Stimulated activated naive CD8-positive, alpha-beta T cell treated with anti-CD3 and anti-CD28 coated beads, Interleukin-15, Interleukin-2, amounts not matched to agents 100 U/mL and 50 U/mL, for 24 hours (primary cell): ENCODE measurements at places on chromosomes 2 and 18.

GRCh38 chr18:65221736-65222135 is 529.1 kb upstream of the CDH7 start:
- no peak for DNase-seq

- no peak for DNase-seq
Observed at GRCh38 chr18:61679836-61680235, 213.0 kb downstream of the RNF152 start.

- no peak for DNase-seq
Observed at GRCh38 chr18:40056079-40056692, 1898.8 kb upstream of the PIK3C3 start.

DNA sequence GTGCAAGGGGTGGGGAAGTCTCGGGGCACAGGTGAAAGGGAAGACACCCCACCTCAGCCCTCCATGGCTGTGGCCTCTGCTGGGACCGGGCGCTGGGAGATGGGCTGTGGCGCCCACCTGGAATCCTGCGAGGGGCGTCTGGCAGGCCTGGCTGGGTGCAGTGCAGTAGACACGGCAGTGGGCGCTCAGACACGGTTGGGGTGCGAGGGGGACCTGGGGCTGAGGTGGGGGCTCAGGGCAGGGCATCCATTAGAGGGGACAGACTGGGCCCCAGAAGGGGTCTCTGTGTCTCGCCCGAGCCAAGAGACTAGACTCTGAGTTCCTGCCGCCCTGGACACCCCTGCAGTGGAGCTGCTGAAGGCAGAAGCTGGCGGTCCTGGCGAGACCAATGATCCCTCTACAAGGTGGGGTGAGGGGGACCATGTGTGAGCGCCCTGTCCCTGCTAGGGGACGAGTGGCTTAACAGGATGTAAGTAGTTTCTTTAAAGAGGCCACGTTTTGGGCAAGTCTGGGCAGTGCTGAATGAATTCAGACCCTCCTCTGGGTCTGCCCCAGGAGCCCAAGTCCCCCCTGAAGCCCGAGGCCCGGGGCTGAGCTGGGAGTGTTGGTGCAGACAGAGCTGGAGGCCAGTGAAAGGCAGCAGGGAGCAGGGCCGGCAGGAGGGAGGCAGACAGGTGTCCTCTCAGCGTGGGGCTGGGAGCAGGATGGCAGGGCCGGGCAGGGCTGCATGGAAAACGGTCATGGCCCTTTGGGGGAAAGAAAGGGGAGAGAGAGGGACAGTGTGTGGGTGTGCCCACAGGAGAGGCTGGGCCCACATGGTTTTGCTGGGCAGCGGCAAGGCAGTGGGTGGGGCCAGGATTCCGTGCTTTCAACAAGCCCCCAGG is 57.2 kb downstream of the HS6ST1 start:
- no peak for DNase-seq

- no peak for DNase-seq
Observed at GRCh38 chr2:160751021-160751420, 257.4 kb upstream of the RBMS1 start.

GRCh38 chr18:11324956-11325882 is 175.8 kb upstream of the PIEZO2 start:
- peak; percentile 10 for DNase-seq

DNA sequence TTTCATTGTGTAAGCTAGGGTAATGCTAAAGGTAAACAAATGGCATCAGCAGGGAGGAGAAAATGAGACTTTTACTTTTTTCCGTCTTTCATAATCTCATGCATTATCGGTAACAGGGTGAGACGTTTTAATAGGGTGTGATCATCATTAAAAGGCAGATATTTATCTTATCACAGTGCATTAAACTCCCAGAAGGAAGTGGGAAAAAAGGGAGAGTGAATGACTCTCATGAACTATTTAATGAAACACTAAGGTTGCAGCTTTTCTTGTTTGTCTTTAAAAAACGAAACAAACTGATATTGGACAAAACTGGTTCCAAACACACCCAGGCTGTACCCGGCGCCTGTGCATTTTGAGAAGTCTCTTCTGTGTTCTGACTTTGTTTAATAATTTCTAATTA is 1936.8 kb upstream of the PIK3C3 start:
- DNase-seq: no peak

- DNase-seq: no peak
Observed at GRCh38 chr2:37872192-37872750, 52.8 kb upstream of the RMDN2 start.

GRCh38 chr2:212968284-212969081 is 182.9 kb downstream of the IKZF2 start:
- DNase-seq: no peak

DNA sequence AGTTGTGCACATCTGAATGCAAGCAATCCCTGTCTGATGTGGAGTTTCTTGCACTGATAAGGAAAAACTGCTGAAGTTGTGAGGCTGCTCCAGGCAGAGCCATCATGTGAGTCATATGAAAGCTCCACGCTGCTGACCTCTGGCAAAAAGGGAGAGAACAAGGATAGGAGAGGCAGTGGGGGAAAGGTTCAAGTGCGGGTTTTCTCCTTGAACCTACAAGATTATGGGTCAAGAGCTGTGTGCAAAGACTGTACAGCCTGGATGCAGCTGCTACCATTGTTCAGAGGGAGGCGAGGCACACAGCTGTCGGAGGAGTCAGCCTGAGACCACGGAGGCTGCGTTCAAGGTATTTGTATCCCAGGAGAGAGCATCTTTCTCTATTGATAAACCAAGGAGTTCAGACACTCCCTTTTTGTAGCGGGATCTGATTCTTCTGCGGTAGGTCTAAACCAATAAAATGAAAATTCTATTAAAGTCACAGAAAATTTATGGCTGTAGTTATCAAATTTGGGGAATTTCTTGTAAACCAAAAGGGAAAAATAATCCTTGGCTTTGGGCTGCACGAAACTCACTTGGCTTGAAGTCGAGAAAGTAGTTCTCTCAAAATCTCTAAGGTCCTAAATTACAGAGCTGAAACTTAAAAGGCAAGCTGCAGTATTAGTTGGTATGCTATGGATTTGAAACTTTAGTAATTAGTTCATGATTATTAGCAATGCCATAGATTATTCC is at the start of gene CDK15:
TSS of gene CDK15 (plus strand) at position 96 of the 729 bp plus-strand sequence. CDS start at position 224, 128 bp downstream.
- DNase-seq: no peak

GRCh38 chr18:38047820-38048219 is 482.2 kb upstream of the CELF4 start:
- DNase-seq: no peak

DNA sequence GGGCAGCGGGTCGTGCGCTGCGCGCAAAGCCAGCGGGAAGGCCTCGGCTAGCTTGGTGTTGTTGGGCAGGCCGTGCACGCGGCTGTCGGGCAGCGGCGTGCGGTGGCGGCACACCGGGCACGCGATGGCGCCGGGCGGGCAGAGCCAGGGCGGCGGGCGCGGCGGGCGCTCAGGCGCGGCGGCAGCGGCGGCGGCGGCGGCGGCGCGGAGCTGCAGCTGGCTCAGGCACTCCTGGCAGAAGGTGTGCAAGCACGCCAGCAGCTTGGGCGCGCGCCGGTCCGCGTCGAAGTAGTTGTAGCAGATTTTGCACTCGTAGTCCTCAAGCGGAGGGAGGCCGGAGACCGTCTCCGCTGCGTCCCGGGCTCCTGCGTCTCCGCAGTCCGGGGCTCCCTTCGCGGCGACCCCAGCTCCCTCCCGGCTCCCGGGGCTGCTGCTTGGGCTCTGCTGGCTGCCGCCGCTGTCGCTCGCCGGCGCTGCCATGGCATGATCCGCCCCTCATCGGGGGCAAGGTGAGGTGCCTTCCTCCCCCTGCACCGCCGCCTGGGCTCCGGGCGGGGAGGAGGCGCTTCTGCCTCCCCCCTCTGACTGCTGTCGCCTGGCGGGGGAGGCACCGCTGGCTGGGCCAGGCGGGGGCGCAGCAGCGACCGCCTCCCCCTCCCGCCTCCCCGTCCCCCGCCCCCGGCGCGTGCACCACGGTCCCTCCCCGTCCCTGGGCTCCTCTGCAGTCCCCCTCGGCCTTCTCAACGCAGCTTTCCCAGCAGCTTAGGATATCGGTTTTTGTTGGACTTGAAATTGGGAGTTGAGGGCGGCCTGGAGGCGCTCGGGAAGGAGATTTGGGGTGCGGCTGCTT is 21.0 kb upstream of the PAX3 start:
- DNase-seq: no peak

GRCh38 chr2:85137156-85137555 is 4.0 kb downstream of the TCF7L1 start:
- no peak for DNase-seq

DNA sequence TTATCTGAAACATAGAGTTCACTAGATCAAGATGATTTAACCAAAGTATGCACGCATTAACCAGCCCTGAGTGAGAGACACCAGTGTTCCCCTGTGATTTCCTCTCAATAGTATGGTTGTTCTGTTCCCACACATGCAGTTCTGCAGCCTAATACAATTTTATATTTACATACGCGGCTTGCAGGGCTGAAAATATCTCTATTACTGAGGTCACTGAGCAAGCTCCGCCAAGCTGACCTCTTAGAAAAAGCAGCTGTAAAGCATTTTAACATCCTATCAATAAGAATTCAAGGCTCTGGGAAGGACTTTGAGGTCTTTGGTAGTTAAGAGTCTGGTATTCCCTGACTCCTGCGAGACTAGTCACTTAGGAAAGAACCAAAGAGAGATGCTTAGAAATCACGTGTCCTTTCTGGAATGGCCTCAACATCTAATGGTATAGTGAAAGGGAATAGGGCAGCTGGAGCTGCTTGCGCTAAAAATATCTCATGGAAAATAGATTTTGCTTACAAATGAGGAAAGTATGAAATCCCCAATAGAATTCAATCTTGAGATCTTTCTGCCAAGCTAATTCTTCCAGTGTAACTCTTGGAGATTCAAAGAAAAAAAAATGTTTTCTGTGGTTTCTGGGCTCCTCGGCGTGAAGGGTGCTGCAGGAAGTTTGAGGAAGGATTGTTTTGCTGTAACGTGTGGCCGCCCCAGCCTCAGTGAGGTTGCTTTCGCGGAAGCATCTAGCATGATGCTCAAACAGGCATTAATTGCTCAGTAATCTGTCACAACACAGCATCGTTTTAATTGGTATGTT is 59.2 kb downstream of the DOCK10 start:
- peak; percentile 34 for DNase-seq
